ENCODE measurements at places on chromosomes 13 and 19.
A peak's percentile ranks its signal among the peaks of the same experiment; 100 is the strongest.

GRCh38 chr13:79482281-79482970 lies 1.5 kb downstream of the NDFIP2 start:
- DNase-seq = no peak

DNA sequence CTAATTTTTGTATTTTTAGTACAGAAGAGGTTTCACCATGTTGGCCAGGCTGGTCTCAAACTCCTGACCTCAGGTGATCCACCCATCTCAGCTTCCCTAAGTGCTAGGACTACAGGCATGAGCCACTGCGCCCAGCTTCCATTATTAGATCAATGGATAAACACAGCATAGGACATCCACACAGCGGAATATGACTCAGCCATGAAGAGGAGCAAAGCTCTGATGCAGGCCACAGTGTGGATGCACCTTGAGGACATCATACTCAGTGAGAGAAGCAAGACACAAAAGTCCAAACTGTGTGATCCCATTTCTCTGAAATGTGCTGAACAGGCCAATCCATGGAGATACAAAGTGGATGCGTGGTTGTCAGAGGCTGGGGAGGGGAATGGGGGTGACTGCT lies 4.9 kb upstream of the ZBTB7A start:
- no peak for DNase-seq

DNA sequence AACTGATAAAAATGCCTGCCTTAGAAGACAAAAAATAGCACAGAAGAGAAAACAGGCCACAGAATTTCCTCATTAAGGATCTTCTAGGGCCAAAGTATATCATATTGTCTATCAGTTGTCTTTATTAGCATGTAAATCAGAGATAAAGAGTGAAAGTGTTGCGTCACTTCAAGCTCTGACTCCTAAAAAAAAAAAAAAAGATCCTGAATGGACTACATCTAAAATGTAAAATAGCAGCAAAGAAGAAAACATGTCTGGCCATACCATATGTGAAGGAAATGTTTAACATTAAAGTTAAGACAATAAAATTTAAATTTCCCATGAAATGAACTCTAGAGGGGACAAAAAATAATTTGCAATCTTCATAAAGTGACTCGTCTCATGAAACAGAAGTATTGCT lies 237.4 kb downstream of the PCDH9 start:
- no peak for DNase-seq

- DNase-seq = no peak
These were observed 193.9 kb upstream of the RNF113B start for GRCh38 chr13:98370806-98371515.

DNA sequence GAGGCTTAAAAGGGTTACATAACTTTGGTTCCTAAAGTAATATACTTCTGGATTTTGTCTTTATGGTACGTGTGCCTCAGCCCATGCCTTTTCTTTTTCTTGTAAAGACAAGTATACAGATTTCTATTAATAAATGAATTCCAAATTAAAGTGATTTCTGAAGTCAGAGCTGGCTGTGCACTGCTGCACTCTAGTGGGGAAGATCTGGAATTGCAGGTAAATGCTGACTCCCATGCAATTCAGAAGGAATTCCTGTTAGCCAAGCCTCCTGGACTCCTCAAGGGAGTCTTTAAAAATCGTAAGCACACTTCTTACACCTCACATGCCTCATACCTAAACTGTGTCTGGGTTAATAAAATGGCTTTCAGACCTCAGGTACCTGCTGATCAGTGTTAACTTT lies 118.4 kb upstream of the SLC7A1 start:
- no peak for DNase-seq

DNA sequence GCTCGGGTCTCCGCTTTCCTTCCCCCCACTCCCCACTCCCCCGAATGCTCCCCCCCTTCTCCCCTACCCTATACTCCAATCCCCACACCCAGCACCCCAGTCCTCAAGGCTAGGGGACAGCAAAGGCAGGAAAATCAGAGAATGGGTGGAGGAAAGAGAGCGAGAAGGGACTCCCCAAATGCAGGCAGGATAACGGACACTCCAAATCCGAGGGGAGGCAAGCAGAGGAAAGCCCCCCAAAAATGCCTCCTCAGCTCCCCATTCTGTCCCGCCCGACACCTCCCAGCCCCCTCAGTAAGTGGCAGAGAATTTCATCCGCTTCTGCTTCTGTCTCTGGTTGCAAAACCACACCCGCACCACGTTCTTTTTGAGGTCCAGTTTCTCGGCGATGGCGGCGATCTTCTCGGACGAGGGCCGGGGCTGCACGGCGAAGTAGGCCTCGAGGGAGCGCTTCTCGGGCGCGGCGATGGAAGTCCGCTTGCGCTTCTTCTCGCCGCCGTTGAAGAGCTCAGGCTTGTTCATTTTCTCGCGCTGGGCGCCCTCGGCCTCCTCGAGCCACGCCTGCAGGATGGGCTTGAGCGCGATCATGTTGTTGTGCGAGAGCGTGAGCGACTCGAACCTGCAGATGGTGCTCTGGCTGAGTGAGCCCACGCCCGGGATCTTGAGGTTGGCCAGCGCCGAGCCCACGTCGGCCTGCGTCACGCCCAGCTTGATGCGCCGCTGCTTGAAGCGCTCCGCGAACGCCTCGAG lies 2.1 kb downstream of the POU4F1 start:
- DNase-seq = no peak

DNA sequence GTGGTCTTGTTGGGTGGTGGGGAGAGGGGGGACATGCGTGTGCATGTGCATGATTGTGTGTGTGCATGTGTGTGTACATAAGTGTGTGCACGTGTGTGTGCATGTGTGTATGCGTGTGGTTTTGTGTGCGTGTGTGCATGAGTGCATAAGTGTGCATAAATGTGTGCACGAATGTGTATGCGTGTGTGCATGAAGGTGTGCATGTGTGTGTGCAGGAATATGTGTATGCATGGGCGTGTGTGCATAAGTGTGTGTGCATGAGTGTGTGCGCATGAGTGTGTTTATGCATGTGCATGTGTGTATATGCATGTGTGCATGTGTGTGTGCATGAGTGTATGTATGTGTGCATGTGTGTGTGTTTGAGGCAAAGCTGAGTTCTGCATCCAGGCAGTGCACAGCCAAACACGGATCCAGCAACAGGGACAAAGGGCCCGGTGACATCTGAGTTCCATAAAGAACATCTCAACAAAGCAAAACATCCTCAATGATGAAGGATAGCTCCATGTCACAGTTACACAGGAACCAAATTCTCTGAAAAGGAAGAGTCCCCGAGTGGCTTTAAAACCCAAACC lies 86.0 kb upstream of the FARP1 start:
- no peak for DNase-seq

GRCh38 chr13:42298392-42298791 lies 26.4 kb downstream of the AKAP11 start:
- DNase-seq = no peak

DNA sequence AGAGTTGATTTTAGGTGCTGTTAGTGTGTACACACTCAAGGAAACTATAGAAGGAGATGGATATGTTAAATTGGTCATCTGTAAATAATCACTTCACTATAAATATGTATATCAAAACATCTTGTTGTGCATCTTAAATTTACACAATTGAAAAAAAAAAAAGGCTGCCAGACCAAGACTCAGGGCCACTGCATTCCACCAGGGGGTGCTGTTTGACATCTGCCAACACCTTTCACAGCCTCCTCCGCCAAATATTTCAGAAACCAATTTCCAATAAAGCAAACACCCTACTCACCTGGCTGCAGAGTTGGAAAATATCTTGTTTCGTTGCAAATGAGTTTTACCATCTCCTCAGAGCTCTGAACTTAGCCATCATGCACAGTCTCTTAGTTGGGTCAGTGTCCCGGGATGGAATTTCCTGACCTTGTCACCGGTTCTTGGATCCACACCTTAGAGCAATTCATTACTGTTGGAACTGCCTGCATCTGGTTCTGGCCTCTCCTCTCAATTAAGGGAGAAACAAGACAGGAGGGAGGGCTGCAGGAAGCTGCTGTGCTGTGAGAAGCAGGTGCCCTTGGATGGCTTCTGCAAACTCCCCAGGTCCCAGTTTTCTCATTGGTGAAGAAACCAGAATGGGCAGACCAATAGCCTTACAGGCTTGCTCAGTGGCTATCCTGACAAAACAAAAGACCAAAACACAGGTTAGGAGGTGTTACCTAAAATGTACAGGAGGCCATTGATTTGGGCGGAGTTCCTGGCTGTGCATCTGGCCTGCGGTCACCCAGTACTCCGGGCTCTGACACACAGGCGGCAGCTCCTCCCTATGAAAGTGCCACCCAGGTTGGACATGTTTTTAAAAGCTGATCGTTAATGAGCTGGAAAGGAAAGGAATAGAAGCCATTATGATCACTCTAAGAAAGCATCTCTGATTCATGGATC lies 746.6 kb downstream of the UQCRFS1 start:
- peak; percentile 45 for DNase-seq

GRCh38 chr13:54091884-54092283 lies 1063.3 kb downstream of the OLFM4 start:
- no peak for DNase-seq

DNA sequence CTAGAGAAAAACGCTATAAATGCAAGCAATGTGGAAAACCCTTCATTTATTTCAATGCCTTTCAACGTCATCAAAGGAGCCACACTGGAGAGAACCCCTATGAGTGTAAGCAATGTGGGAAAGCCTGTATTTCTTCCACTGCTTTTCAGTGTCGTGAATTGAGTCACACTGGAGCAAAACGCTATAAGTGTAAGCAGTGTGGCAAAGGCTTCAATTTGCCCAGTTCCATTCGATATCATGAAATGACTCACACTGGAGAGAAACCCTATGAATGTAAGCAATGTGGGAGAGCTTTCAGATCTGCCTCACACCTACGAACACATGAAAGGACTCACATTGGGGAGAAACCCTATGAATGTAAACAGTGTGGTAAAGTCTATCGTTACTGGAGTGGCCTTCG lies 27.4 kb downstream of the ZNF20 start:
- no peak for DNase-seq

- DNase-seq = no peak
These were observed 290.8 kb downstream of the FOXO1 start for GRCh38 chr13:40375489-40376171.

GRCh38 chr13:33722216-33722915 lies 95.6 kb upstream of the RFC3 start:
- DNase-seq = no peak

DNA sequence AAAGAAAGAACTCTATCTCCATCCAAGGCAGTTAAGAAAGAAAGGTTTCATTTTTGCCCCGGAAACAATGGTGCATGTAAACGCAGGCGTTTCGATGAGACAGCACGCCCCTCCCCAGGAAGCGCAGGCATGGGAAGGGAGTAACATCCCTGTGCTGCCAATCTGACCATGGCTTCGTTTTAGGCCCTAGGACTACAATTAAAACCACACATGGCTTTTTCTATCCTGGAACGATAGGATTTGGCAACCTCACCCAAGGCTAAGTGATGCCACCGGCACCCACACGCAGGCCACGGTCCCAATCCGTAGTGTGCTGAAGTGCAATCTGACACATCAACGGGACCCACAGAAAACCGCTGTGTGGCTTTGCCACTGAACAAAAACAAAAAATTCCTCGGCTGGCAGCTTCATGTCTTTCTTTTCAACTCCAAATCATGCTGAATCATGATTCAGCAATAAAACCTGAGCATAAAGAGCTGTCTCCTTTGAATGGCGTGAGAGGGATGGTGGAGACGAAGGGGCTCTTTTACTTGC lies 24.2 kb downstream of the RANBP3 start:
- DNase-seq = no peak

DNA sequence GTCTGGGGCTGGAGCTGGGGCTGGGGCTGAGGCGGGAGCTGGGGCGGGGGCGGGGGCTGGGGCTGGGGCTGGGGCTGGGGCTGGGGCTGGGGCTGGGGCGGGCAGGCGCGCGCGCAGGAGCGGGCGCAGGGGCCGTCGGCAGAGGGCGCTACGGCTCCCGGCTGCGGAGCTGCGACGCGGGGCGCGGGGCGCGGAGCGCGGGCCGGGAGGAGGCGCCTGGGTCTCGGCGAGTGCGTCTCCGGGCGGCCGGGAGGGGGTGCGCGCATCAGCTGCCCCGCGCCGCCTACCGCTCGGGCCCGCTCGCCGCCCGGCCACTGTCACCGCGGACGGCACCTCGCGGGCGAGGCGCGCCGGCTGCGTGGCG lies 422 bp upstream of the MTUS2 start:
- DNase-seq = peak; percentile 87

DNA sequence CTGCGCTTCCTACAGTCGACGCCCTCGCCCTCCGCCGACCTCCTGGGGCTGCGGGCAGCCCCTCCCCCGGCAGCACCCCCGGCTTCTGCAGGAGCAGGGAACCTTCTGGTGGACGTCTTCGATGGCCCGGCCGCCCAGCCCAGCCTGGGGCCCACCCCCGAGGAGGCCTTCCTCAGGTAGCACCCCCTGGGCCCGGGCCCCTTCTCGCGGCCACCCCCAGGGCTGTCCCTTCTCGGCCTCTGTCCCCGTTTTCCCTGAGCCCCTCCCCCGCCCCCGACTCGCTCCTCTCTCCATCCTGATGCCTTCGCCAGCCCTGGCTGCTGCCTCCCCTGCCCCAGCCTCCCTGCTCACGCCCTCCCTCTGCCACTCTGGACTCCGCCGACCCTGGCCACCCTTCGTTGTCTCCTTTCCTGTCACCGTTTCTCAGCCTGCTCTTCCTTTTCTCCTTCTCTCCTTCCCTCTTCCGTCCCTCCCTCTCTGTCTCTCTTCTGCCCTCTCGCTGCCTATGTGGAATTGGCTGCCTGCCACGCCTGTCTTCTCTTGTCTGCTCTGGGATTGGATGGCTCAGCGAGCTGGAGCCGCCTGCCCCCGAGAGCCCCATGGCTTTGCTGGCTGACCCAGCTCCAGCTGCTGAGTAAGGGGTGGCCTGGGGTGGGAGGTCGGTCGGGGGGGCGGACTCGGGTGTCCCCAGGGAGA lies 11.0 kb downstream of the FUZ start:
- DNase-seq = no peak

- no peak for DNase-seq
These were observed 1711.8 kb downstream of the EFNB2 start for GRCh38 chr13:104823709-104824108.

DNA sequence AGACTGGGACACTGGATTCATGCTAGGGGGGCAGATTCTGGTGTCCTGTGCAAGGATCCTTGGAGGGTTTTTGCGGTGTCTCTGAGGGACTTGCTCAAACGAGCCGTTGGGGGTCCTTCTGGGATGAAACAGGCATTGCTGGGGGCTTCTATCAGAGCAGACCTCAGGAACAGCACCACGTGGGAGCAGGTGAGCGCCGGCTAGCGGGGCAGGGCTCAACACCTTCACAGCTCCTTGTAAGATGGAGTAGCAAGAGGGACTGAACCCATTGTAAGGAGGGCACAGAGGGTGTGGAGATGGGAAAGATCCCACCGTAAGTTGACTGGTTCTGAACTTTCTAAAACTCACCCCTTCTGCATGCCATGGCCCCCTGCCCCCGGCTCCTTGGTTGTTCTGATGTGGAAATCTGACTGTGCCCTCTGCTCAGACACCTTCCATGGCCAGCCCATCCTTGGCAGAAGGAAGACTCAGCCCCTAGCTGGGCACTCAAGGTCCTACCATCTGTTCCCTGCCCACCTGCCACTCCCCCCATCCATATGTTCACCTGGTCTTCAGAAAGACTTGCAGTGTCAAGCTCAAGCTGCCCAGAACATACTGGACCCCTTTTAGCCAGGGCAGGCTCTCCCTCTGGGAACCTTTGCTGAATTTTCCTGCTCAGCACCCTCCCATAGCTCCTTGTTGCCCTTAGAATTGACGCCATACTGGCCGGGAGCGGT lies 1.2 kb downstream of the SLC27A1 start:
- no peak for DNase-seq

GRCh38 chr13:27242702-27243101 lies 8.7 kb upstream of the RPL21 start:
- no peak for DNase-seq

GRCh38 chr13:97544031-97544765 lies 110.2 kb downstream of the RAP2A start:
- DNase-seq = no peak

GRCh38 chr19:51668216-51668615 lies 21.6 kb upstream of the SIGLEC14 start:
- no peak for DNase-seq

GRCh38 chr19:4624733-4625362 lies 14.5 kb upstream of the TNFAIP8L1 start:
- no peak for DNase-seq

Data from NCI-H1930 (cell line).